A172 (cell line): ENCODE measurements at places on chromosomes 5 and 9.
A peak's percentile ranks its signal among the peaks of the same experiment; 100 is the strongest.

DNA sequence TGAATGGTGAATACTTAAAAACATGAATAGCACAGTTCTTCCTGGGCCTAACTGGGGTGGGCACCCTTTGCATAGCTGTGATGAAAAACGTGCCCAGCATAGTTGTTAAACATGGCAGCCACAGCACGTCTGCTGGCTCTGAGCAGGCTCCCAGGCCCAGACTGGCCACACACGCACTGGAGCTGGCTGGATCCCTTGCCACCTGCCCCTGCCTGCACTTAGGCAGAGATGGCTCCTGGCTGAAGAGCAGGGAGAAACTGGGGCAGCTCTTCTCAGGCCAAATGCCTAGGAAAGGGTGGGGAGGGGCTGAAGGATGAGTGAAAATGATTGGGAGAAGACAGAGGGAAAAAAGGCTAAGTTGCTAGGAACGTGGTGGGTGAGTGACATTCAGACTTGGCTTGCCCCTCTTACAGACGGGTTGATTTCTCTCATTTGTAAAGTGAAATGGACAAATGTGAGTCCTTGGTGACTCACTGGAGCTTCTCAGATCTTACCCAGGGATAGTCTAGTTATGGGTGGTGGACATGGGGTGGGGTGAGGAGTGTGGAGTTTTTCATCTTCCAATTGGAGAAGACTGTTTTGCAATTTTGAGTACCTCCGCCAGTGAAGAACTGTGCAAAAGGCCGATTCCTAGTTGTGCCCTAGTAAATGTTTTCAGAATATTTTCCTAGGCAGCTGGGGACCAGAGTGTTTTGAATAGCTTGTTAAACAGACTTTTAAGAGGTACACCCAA, 42.4 kb downstream of the TRIO start:
- peak; percentile 87 for DNase-seq

- DNase-seq = peak; percentile 46
These were observed 33.6 kb downstream of the ERMP1 start for GRCh38 chr9:5799314-5799713.

- no peak for DNase-seq
These were observed 1279.5 kb downstream of the CDH12 start for GRCh38 chr5:21573416-21574314.

DNA sequence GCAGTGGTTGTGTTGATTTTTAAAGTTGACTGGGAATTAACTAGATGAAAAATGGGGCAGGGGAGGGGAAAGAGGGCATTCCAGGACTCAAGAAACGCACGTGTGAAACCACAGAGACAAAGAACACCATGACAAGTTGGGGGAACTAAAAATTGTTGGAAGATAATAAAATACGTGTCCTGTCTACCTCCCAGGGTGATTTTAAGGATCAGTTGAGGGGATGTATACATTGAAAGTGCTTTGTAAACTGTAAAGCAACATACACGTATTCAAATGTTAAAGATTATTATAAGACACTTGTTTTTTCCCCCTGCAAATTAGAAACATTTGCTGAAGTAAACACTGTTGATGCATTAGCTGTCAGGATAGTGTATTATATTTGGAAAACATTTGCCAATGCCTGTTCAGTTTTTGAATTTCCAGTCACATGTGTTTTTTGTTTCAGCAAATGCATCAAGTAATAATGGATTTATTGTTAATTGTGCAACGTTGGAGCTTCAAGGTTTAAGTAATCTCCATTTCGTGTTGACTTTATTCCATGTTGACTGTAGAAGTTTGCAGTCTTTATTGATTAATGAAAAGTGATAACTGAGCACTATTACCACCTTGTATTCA, 412.7 kb downstream of the ACTL7B start:
- no peak for DNase-seq

DNA sequence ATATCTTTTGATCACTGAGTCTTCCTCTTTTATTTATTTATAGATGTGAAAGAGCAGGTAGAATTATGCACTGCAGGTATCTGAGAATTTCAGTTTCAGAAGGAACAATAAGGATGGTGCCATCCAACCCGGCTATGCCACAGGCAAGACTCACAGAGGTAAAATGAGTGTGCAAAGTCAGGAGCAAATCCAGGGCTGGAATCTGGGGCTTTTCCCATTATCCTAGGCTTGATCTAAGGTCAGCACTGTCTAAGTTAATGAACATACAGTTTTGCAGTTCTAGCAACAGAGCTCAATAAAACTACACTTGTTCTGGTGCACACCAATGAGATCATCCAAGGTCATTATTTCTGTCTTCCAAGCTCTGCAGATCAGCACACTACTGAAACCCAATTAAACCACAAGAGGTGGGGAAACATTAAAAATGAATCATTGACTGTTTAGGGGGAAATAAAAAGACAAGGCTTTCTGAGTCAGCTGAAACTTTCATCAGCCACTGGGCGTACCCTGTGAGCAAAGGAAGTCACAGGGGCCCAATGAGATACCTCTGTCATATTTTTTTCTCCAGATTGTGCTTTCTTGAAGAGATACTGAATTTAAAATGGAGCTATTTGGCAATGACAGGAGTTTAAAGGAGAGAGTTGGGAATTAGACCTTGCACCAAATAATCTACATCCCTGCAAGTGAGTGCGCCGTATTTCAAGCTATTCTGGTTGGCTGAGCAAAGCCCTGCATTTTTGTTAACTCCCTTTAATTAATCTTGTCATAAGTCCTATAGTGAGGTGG, 662.2 kb upstream of the ZNF608 start:
- peak; percentile 95 for DNase-seq

DNA sequence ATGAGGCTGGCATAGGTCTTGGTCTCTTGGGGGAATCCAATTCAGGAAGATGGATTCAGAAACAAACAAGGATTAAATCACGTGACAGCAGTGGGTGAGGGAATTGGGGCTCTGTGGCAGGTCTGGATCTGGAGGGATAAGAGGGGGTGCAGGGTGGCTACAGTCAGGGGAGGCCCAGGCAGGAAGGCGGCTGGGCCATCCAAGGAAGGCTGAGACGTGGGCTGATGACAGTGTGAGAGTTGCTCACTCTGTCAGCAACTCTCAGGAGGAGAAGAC, 65.8 kb upstream of the COL5A1 start:
- DNase-seq = no peak

- no peak for DNase-seq
These were observed 2.6 kb downstream of the AJM1 start for GRCh38 chr9:136844761-136845464.

- DNase-seq = no peak
These were observed 3.4 kb upstream of the CDK7 start for GRCh38 chr5:69231281-69231680.

DNA sequence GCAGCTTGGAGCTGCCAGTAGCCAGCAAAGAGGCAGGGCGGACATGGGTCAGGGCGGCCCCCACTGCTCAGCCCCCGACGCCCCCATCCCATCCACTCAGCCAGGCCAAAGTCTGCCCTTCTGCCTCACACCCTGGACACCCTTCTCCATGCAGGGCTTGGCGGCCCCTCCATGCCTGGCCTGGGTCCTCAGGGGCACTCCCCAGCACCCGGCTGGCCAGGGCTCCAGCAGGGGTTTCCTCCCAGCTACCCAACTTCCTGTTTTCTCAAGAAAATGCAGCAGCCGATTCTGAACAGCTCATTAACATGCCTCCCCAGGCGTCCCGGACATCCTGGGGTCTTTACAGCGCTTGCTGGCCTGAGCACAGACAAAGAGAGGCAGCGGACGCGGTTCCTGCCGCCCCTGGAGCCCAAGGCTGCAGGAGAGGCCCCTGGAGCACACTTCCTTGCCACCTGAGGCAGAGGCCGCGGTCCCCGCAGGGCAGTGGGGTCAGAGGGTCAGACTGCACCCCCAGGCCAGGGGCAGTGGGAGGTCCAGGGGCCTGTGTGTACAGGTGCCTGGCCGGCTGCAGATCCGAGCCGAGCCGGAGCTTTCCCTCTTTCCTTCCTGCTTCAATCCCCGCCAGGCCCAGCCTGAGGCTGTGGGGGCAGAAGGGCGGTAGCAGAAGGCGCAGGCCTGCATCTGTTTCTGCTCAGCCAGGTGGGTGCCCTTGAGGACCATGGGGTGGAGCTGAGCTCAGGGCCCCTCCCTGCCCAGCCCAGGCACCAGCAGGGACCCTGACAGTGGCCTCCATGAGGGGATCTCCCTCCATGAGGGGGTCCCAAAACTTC, 18.7 kb upstream of the NRARP start:
- no peak for DNase-seq

GRCh38 chr5:100634937-100635534, 99.9 kb downstream of the FAM174A start:
- DNase-seq = no peak
